GM13977 (cell line): ENCODE measurements at places on chromosomes 7 and 10.

- DNase-seq = peak; percentile 73
Observed at GRCh38 chr10:4849555-4850242, 23.7 kb downstream of the AKR1E2 start.

GRCh38 chr10:17460756-17461155 is 6.4 kb upstream of the ST8SIA6 start:
- no peak for DNase-seq

DNA sequence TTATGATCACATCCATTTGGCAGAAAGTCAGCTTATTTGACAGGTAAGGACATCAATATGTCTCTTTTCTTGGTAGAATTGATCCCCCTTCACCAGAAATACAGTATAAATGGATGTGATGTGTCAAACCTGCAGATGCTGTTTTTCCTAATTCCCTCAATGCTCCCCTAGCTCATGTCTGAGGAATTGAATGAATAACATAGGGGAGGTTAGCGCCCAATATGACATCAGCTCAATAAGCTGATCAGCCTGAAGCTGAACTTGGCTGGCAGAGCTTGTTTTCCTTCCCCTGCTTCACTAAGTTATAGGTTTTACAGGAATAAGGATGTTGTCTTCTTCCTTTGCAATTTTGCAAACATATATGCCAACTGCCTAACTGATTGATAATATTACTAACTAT is 132.5 kb downstream of the REEP3 start:
- DNase-seq = no peak

GRCh38 chr7:123714296-123715080 is 34.3 kb downstream of the WASL start:
- DNase-seq = no peak

DNA sequence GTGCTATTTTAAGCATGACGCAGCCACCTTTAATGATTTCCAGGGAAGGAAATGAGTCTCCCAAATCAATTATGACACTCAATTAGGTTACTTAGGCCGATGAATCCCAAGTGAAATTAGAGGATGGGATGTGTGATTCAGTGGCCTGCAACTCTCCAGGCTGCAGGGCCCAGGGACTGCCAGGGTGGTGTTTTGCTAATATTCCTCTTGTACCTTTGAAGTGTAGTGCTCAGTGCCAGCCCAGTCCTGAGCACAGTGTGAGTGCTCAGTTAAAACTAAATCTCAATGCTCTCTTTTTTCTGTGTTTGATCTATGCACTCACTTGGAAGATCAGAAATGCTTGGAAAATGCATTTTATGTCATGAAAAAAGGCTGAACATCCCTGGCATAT is 51.6 kb downstream of the SEM1 start:
- no peak for DNase-seq

- no peak for DNase-seq
Observed at GRCh38 chr7:96311967-96312366, 9.9 kb downstream of the SLC25A13 start.

DNA sequence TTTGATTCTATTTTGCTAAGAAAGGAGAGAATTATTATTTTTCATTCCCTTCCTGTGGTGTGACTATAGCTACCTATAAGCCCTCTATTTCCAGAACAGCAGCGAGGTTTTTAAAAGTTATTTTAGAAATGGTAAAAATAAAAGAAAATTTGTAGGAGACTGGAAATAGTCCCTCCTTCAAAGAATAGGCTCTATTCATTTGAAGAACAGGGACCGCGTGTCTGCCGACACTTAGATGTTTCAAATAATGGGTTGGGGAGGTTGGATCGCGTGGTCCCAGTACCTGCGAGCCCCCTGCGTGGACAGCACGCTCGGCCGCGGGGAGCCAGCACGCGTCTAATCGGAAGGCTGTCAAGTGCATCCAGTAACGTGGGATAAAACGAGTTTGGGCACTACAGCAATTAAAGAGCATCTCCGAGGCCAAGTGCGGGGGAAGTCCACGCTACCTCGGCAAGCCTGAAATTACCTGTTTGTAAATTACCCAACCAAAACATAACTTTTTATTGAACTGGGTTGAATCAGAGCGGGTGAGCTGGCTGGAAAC is 1.0 kb downstream of the CACNA2D1 start:
- DNase-seq = no peak

DNA sequence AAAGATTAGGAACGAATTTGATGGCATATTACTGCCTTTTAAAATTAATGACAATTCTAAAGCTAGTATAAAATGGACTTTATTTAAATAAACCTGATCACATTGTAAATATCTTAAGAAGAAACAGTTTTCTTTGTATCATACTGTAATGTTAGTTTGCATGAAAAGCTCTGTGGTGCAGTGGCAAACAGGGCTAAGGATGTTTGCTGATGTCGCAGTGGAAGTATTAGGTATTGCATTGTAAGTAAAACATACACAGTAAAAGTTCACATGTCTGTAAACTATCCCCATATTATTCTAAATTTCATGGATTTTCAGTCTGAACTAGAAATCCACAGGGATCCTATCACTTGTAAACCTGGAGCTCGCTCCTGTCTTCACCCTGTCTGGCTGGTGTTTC is 252.6 kb upstream of the ZNF32 start:
- DNase-seq = no peak

DNA sequence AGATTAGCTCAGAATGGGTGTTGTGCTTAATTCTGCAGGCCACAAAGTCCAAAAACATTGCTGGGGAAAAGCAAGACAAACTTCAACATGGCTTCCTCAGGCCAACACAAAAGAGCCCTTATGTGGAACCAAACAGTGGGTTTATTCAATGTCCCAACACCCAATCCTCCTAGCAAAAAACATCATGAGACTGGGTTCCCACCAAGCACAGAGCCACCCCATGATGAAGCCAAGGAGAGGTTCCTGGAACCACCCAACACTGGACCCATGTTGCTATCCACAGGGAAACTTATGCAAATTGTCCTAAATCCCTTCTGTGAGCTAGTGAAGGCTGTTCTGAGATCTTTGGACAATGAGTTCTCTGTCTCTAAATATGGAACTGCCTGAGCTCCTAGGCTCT is 24.0 kb downstream of the SLC25A13 start:
- DNase-seq = no peak

DNA sequence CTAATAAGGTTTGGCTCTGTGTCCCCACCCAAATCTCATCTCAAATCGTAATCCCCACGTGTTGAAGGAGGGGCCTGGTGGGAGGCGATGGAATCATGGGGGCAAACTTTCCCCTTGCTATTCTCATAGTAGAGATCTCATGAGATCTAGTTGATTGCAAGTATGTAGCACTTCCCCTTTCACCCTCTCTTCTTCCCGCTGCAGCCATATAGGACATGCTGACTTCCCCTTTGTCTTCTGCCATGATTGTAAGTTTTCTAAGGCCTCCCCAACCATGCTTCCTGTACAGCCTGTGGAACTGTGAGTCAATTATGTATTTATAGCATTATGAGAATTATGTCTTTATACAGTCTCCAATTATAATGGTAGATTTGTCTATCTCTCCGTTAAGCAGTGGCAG is 594.5 kb downstream of the ACTR3B start:
- DNase-seq = no peak

GRCh38 chr7:28125431-28126409 is 54.9 kb downstream of the JAZF1 start:
- no peak for DNase-seq

- DNase-seq = no peak
Observed at GRCh38 chr10:1882728-1883127, 145.4 kb upstream of the ADARB2 start.

DNA sequence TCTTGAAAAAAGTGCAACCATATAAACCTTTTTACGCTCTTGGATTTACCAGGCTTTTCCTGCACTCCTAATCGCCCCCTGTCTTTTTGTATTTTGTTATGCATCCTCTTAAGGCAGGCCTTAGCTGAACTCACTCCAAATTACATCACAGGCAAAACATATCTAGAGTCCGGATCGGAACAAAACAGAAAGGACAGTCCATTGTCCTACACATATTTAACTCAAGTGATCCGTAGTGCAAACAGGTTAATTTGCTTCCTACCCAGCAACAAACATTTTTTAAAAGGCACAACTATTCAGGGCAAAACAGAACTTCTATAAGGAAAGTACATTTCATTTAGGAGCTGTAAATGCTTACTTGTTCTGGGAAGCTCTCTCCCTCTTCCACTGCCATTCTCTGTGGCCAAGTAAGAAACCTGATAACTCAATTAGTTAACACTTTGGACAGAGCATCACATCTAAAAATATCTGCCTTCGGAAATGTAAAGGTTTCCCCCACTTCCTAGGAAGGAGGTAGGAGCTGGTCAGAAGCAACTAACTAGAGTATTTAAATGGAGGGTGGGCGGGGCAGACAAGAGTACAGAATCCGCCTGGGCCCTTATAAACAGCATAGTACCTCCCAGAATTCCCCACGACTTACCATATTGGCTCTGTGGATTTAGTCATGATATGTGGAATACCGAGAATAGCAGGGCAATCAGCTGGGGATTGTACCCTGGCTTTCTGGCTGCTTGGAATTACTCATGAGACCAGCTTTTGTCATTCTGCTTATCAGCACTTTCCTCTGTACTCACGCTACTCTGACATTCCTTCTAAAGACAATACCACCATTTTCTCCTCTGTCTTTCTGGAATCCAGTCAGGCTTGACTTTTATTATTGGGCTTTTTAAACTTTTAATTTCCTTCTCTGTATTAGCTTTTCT is 89.5 kb downstream of the ANK3 start:
- no peak for DNase-seq

GRCh38 chr10:122494833-122495232 is 33.5 kb downstream of the HTRA1 start:
- no peak for DNase-seq

GRCh38 chr7:135712182-135712782 is 15.7 kb downstream of the SLC13A4 start:
- no peak for DNase-seq

GRCh38 chr7:37234928-37235327 is 213.7 kb downstream of the ELMO1 start:
- DNase-seq = peak; percentile 12

- peak; percentile 48 for DNase-seq
Observed at GRCh38 chr7:96321031-96321657, 754 bp downstream of the SLC25A13 start.

- no peak for DNase-seq
Observed at GRCh38 chr10:77827366-77827765, 99.2 kb downstream of the DLG5 start.

GRCh38 chr10:132365102-132365501 is 31.9 kb upstream of the PWWP2B start:
- no peak for DNase-seq

DNA sequence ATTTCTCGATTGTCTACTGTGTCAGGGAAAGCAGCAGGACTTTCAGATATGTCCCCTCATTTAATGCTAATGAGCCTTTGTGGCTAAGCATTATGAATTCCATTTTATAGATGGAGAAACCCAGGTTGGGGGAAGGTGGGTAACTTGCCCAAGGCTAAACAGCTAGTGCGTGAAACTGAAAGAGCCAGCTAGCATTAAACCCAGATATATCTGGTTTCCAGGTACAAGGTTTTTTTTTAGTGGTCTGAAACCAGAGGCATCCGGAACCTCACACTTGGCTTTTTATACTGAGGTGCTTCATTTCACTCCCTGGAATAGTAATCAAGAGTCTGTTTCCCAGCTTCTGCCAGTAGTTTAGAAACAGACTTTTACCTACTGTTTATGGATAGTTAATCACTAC is 694.8 kb downstream of the PHTF2 start:
- no peak for DNase-seq

DNA sequence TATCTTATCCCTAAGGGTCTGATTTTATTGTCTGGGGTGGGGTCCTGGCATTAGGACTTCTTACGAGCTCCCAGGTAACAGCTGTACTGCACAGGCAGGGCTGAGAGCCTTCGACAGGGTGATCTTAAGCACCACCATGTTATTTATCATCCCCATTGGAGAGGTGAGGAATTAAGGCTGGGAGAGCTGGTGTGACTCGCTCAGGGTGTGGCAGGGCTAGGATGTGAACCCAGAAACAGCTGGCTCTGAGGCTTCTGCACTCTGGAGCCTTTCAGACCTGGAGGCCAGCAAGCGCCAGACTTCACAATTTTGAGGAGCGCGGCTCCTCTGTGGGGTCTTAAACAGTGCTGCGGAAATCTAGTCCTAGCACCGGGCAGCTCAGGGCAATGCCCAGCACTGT is 27.4 kb upstream of the NDST2 start:
- no peak for DNase-seq
